NCI-H1048 (cell line): ENCODE measurements at places on chromosomes 13 and 19.

GRCh38 chr13:28128926-28129325 is 9.4 kb upstream of the PAN3 start:
- DNase-seq: no peak

GRCh38 chr13:98619556-98619955 is 42.6 kb upstream of the STK24 start:
- DNase-seq: no peak

DNA sequence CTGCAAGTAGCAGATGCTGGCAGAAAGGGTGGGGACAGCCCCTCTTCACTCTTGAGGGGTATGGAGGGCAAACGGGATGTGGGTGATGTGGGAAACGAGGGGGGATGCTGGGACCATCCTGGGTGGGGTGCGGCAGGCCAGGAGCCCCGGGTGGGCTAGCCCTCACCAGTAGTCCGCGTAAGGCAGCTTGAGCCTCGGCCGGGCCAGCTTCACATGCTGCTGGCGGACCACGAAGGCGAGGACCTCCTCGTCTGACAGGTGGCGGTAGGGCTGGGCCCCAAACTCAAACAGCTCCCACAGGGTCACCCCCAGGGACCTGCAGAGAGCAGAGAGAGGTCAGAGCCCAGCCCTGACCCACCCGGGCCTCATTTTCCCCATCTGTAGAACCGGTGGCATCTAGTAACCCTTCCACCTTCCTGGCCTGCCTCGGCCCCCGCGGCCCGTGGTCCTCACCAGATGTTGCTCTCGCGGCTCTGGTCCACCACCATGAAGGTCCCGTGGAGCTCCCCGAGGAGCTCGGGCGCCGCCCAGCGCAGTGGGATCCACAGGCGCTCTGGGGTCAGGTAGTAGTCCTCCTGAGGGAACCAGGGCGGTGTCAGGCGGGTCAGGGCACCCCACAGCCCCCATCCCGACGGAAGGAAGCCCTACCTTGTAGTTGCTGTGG is 10.7 kb downstream of the LMTK3 start:
- no peak for DNase-seq

DNA sequence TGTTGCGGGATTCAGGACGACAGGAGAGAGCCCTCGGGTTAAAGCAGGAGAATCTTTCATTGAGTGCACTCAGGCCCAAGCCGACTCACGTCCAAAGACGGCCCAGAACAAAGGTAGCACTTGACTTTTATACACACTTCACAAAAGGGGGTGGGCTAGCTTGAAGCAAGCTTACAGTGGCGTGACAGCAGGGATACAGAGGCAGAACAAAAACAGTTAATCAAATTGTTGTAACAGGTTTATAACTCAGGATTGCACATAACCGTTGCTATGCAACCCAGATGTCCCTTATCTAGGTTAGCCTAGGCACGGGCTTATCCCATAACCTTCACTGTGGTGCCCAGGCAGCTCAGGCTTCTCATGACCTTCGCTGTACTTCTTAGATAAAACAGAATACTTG is 2.0 kb downstream of the MED25 start:
- no peak for DNase-seq

DNA sequence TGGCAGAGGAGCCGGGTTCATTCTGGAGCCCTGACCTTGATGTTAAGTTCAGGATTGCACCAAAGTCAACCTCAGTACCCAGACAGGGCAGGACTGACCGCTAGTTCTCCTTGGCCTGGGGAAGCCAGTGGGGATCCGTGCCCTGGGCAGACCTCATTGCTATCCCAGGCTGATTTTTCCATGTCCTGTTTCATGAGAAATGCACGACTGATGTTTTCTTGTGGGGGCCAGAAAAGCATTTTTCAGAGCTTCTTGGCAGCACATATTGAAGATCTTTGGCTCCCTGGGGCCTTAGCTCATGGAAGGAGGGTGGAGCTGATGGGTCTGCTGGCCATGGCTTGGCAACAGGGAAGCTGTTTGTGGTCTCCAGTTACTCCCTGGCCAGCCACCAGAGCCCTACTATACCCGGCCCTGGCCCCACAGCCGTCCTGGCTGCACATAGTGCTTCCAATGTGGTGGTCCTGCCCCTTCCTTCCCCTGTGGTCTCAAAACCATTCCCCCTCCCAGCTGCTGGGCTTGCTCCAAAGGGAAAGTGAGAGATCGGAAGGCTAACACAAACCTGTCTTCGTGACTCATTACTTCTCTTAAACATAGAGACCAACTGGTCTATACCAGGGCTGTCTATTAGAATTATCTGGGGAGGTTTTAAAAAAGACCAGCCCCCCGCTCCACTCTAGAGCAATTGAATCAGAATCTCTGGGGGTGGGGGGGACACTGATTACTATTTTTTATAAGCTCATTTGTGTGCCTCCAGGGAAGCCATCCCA is 11.2 kb downstream of the IL17D start:
- no peak for DNase-seq

DNA sequence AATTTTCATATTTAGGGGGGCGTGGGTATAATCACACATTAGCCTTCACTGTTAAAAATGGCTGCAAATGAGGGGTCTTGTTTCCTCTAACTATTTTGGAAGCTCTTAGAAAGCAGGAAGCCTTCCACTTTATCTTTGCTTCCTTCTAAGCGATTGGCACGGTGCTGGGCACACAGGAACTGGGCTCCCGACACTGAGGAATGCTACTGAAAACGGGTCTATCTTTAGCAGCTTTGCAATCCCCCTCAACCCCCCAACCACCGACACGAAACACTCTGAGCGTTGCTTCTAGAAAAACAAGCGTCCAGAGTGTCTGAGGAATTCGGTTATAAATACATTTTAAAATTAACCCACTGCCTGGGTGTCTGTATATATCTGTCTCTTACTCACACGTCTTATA is 143.6 kb downstream of the CACNA1A start:
- DNase-seq: no peak

DNA sequence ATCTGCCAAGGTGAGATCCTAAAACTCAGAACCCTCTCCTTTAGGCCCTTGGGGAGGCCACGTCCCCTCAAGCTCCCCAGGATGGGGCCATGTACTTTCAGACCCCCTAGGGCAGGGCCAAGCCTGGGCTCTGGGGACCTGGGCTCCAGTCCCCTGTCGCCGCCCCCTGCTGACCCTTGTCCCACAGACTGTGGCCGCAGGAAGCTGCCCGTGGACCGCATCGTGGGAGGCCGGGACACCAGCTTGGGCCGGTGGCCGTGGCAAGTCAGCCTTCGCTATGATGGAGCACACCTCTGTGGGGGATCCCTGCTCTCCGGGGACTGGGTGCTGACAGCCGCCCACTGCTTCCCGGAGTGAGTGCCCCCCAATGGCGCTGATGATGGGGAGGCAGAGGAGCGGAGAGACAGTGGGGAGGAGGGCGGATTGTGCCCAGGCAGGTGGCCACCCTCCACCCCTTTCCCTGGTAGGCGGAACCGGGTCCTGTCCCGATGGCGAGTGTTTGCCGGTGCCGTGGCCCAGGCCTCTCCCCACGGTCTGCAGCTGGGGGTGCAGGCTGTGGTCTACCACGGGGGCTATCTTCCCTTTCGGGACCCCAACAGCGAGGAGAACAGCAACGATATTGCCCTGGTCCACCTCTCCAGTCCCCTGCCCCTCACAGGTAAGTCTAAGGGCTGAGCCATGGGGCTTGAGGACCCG is 18.8 kb downstream of the HPN start:
- DNase-seq: no peak

DNA sequence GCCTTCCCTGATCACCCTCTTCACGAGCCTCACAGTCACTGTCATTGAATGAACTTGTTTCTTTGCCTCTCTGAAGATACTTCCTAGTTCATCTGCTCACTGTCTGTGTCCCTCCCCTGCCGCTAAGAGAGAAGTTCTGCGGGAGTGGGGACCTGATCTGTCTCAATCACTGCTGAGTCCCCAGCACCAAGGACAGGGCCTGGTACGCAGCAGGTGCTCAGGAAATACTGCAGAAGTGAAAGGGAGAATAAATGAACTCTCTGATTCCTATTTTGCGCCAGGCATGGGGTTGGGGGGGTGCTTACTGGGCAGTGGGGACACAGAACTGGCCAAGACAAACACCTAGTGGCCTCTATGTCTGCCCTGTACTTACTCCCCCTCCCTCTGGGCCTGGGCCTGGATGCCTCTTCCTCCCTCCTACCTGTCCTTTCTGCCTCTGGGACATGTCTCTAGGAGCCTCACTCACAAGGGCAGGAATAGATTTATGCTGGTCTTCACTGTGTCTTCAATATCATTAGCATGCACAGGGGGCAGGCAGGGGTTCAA is 17.5 kb downstream of the FCGBP start:
- no peak for DNase-seq

GRCh38 chr13:25300861-25301346 is 521 bp upstream of the NUP58 start:
- DNase-seq: no peak

DNA sequence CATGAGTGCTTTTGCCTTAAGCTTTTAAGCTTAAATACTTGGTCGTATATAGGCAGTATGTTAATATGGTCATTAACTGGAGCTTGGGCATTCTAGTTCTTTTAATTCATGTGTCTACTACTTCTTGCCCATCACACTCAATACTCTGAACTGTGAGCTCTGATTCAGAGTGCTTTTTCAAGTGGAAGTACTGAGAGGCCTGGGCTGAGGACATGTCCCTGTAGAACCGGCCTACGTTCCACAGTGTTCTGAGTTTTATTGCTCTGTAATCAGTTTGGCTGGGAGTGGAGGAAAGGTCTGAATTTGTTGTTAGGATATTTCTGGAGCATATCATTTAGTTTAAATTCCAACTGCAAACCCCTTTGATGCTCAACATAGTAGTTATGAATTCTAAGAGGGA is 1744.8 kb upstream of the MIR17HG start:
- no peak for DNase-seq

DNA sequence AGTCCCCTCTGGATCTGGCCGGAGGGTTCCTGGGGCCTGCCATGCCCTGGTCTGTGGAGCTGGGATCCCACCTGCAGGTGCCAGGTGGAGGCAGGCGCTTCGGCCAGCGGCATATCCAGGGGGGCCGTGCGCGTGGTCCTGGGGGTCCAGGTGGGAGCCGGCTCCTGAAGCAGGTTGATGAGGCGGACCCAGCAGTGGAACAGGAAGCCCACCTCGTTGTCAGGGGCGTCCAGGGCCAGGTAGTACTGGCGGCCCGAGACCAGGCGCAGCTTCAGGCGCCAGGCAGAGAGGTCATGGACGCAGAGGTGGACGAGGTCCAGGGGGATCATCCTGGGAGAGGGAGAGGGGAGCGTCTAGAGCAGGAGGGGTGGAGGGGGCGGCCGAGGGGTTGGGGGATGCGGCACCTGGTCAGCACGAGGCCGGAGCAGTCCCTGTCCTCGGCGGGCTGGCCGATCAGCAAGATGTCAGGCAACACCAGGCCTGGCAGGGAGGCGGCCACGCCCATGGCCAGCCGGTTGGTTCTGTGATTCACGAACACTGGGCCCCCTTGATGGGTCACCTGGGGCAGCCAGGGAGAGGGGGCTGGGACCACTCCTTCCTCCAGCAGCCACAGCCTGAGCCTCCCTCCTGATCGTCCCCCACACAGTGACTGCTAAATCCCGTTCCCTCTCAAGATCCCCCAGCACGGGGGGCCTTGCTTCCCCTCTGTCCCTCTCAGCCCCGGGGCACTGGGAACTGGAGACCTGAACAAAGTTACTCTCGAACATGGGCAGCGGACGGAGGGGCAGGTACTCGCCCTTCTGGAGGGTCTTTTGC is 678 bp downstream of the GARIN5B start:
- no peak for DNase-seq

GRCh38 chr19:45442778-45443461 is 19.2 kb upstream of the ERCC1 start:
- no peak for DNase-seq

DNA sequence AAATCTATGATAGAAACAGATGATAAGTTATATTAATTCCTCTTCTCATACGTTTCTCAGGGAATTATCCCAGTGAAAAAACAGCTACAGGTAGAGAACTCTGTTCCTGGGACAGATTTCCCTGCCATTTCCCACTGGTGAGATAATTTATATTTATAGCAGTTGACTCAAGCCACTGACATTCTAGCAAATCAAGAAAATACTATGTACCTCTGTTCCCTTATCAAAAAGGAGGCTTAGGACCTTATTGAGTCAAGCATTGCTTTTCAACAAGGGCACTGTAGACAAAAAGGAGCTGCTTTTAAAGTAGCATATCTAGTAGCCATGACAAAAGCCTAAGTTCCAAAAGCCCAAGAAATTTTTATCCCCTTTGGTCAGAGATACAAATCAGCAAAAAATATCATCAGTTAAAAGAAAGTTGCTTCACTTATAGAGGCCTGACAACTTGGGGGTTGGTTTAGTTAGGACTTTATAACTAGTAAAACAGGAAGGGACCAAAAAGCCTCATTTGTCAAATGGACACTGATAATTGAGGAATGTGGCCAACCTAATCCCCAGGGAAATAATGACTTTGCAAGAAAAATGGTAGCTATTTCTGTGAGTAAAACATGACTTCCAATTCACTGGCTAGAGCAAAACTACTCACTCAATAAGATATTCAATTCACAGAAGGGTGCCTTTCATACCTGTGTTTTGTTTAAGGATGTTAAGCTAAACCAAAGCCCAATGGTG is 652.5 kb downstream of the SLITRK1 start:
- no peak for DNase-seq

GRCh38 chr13:99275093-99275469 is 16.9 kb upstream of the GPR18 start:
- no peak for DNase-seq

DNA sequence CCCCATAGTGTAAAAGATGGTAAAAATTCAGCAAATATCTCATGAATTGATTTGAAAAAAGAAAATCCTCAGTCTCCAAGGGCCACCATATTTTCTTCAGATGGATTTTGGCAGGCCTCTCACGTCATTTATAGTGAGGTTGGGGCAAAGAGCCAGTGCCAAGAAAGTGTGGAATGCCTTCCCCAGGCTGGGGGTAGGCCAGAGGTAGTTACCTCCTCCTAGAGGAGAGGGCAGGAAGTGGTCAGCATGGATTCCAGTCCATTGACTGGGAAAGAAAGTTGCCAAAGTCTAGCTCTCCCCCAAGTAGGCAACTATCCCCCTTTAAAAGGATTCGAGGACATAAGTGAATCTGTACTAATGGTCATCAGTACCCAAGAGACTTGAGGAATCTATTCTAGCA is 68.4 kb upstream of the KCTD4 start:
- DNase-seq: no peak

- no peak for DNase-seq
These were observed 97.6 kb upstream of the SLITRK6 start for GRCh38 chr13:85896516-85897450.

- no peak for DNase-seq
These were observed 4.6 kb downstream of the FARP1 start for GRCh38 chr13:98147521-98147920.
